ENCODE measurements at places on chromosomes 2 and 18.

GRCh38 chr2:105873721-105874120, 129.0 kb downstream of the NCK2 start:
- no peak for DNase-seq

DNA sequence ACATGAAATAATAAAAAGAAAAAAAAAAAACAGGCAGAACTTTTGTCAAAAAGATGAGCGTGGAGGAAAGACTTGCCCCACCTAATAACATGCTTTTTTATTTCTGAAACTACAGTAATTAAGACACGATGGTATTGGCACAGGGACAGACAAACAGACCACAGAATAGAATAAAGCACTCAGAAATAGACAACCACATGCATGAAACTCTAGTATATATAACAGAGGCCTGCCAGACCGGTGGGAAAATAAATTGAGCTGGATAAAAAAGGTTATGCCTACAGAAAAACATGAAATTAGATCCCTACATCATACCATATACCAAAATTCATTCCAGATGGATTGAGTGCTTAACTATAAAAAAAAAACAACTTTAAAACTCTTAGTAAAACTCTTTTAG, 163.1 kb downstream of the NRP2 start:
- DNase-seq: no peak

- DNase-seq: no peak
Observed at GRCh38 chr2:9703085-9703678, 72.4 kb upstream of the YWHAQ start.

DNA sequence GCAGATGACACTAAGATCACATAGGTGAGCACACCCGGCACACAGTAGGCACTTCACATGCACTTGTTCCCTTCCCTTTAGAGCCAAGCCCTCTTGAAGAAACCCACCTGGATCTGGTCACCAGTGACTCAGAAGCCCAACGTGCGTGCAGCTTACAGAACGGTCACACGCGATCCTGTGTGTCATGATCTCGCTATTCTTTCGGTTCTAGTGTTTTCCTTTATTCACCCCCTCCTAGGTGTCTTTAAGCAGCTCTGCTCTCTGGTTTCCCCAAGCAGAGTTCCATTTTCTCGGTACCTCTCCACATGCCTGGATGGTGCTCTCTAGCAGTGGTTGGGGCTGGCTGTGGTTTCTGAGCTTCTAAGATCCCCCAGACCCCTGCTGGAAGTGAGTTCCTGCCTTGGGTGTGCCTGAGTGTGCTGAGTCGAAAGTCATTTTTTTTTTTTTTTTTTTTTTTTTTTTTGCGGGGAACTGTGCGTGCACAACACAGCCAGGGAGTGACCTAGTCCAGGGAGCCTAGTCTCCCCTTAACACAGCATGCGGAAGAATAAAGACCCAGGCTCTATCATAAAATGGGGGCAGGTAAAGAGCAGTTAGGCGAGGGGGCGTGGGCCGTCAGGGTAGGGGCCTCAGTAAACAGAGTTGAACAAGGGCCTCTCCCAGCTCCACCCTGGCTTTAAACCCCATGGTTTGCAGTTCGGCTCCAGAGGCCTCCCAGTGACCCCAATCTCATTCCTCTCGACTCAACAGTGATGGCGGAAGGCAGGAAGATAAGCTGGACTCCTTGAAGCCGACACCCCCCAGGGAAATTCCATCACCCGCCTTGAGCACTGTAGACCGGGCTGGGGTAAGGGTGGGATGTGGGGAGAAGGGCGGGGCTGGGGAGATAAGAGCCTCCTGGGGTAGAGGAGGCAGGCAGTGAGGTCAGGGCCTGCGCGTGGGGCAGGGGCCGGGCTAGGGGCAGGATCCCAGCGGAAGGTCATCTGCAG, 29.8 kb upstream of the DNMT3A start:
- no peak for DNase-seq

- DNase-seq: no peak
Observed at GRCh38 chr2:223590964-223591363, 11.2 kb downstream of the SCG2 start.

DNA sequence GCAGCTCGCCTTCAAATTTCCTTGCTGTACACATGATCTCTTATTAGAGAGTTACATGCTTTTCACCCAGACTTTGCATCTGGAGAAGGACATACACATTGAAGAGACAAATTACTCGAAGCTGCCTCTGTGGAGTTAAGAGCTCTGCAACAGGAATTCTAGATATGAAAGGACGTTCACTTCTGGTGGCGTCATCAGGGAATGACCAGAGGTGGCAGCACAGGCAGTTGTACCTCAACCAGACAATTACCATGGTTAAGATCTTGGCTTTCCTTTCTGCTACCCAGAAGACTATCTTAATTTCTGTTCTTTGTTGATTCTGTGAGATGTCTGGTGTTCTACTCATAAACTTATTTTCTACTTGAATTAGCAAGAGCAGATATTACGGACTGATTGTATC, 39.1 kb upstream of the MC4R start:
- no peak for DNase-seq

GRCh38 chr18:23502516-23503037, 734 bp upstream of the RMC1 start:
- no peak for DNase-seq

DNA sequence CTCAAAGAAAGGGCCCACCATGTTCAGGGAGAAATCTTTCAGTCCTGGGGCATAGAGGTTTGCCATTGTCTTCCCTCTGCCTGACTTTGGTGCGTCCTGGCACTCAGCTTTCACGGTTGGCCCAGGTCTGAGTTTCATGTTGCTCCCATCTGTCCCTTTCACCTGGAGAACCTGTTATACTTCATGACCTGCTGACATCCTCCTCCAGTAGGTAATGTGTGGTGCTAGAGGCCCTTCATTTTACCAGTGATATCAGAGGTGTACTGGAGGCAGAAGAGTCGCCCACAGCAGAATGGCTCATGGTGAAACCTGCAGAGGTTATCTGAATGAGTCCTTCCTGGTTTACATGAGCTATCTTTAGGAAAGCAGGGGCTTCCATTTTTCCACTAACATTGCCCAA, 128.8 kb upstream of the DLX2 start:
- no peak for DNase-seq

GRCh38 chr2:111927723-111928122, 29.3 kb downstream of the MERTK start:
- no peak for DNase-seq

DNA sequence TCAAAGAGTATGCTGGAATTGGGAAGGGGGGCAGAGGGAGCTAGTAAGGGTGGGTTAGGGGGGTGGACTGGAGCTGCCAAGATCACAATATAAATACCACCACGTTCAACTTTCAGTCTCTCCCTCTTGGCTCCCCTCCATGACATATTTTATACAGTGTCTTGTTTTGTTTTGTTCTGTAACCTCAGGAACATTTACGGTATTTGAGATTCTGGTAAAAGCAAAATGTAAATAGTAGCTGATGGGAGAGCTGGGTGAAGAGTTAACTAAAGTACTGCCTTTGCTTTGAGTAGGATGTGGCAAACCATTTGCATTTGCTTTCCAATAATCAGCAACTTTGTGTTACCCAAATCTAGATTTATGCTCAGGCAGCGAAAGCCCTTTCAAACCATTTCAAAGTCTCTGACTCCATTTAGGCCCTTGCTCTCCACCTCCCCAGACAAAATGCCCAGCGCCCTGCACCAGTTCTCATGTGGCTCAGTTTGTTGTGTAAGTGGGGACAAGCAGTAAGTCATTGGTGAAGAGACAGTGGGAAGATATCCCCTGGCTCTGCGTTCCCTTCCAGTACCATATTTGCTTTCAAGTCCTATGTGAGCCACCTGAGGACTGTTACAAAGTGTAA, 17.4 kb downstream of the IRS1 start:
- no peak for DNase-seq

GRCh38 chr2:217517402-217517801, 485.4 kb downstream of the TNS1 start:
- DNase-seq: no peak

Data from NCI-H526 treated with DMSO at 0.1 percent for 48 hours (cell line).